Sigmoid colon (tissue), 7 donors: ENCODE measurements at places on chromosomes 11 and 22.

DNA sequence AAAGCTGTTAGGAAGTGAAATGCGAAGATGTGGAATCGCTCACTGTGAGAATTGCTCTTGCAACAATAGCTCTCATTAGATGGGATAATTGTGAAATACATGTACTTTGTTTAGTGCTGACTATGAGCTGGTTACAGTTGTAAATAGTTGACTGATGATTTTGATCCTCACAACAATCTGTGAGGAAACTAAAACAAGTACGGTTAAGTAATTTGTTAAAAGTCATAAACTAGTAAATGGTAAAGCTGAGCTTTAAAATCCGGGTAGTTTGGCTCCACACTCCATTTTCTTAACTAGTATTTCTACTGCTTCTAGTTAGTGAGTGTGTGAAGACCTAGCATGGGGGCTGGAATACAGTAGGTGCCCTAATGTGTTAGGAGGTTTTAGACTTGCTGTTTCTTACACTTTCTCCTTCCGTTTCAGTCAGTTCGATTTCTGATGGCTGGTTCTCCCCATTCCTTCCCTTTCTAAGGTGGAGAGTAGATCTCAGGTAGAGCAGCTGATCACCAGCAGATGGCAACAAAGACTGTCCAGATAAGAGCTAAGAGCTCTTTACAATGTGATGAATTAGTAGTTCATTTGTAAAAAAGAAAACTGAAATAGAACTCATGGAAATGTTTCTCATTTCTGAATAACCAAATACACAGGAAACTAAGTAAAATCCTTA is 16.3 kb upstream of the CYP2R1 start:
- no peaks in the 10 kb centered on the region for H3K27me3 ChIP-seq
- no peak overlapping the region for H3K27ac ChIP-seq
- H3K4me1 ChIP-seq = peaks cover 8% of the 10 kb centered on the region
- DNase-seq = no peak

- peaks cover 19% of the 10 kb centered on the region for H3K4me1 ChIP-seq
- no peaks in the 10 kb centered on the region for H3K27me3 ChIP-seq
- peak within 1 kb of the TSS; percentile 91 for H3K27ac ChIP-seq
- H3K4me3 ChIP-seq = peak within 1 kb of the TSS; percentile 78
- DNase-seq = no peak
- no peaks in the 10 kb centered on the region for H3K36me3 ChIP-seq
Measured at GRCh38 chr11:95066716-95067038, at the start of gene SRSF8. Gene SRSF8 (plus strand): TSS chr11:95066919. CDS start chr11:95067227, 308 bp downstream.

DNA sequence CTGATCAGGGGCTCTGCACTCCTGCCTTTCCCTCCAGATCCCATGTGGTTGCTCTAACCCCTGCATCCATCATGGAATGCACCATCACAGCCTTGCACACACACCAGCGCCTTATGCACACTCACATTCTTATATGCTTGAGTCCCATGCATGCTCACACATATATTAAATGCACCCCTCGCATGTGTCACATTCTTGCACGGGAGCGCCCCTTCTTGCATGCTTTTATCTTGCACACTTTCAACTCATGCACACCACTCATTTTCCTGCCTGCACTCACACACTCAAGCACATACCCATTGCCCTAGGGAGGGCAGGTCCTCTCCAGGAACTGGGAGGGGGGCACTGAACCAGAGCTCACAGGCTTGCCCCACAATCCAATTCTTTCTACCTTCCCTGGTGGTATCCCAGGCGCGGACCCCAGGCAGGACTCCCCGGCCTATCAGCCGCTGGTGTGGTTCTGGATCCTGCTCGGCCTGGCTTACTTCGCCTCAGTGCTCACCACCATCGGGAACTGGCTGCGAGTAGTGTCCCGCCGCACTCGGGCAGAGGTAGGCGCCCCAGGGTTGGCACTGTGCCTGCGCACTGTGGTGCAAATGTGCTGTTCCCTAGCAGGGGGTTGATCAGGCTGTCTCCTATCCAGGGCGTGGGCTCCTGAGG is 2.3 kb upstream of the CATSPERZ start:
- no peak overlapping the region for H3K4me3 ChIP-seq
- no peaks in the 10 kb centered on the region for H3K36me3 ChIP-seq
- H3K27me3 ChIP-seq = peaks cover 42% of the 10 kb centered on the region

GRCh38 chr11:45266676-45267020 is 19.5 kb downstream of the SYT13 start:
- H3K27ac ChIP-seq = no peak overlapping the region
- H3K4me1 ChIP-seq = no peaks in the 10 kb centered on the region
- DNase-seq = no peak
- no peak overlapping the region for H3K4me3 ChIP-seq

- H3K27me3 ChIP-seq = no peaks in the 10 kb centered on the region
- H3K4me1 ChIP-seq = no peaks in the 10 kb centered on the region
- H3K36me3 ChIP-seq = no peaks in the 10 kb centered on the region
- DNase-seq = no peak
- no peak overlapping the region for H3K27ac ChIP-seq
Measured at GRCh38 chr11:88377144-88377543, 39.6 kb upstream of the CTSC start.

DNA sequence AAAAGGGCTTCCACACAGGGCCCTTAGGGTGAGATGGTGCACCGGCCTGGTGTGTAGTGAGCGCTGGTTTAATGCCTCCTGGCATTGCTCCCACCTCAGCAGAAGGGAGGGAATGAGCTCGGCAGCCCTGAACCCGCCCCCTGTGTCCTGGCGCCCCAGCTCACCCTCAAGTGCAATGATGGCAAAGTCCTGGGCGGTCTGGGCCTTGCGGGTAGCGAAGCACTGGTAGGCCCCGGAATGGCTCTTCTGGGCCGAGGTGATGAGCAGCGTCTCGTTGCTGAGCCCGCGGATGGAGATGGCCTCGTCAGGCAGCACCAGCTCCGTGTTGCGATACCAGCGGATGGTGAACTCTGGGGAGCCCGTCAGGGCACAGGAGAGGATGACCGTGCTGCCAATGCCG is 193.3 kb downstream of the CEP164 start:
- H3K4me3 ChIP-seq = no peak overlapping the region
- DNase-seq = no peak
- no peaks in the 10 kb centered on the region for H3K27me3 ChIP-seq
- H3K27ac ChIP-seq = no peak overlapping the region
- H3K4me1 ChIP-seq = no peaks in the 10 kb centered on the region
- H3K36me3 ChIP-seq = no peaks in the 10 kb centered on the region

- no peaks in the 10 kb centered on the region for H3K4me1 ChIP-seq
- H3K27ac ChIP-seq = no peak overlapping the region
- no peak overlapping the region for H3K4me3 ChIP-seq
- no peaks in the 10 kb centered on the region for H3K27me3 ChIP-seq
- H3K36me3 ChIP-seq = no peaks in the 10 kb centered on the region
Measured at GRCh38 chr11:122861631-122862030, 20.9 kb upstream of the JHY start.
